Right ventricle myocardium inferior (tissue), 1 donor: ENCODE measurements at places on chromosomes 11 and 22.

- DNase-seq = no peak
These were observed 4.8 kb downstream of the CYB5R2 start for GRCh38 chr11:7668464-7668863.

DNA sequence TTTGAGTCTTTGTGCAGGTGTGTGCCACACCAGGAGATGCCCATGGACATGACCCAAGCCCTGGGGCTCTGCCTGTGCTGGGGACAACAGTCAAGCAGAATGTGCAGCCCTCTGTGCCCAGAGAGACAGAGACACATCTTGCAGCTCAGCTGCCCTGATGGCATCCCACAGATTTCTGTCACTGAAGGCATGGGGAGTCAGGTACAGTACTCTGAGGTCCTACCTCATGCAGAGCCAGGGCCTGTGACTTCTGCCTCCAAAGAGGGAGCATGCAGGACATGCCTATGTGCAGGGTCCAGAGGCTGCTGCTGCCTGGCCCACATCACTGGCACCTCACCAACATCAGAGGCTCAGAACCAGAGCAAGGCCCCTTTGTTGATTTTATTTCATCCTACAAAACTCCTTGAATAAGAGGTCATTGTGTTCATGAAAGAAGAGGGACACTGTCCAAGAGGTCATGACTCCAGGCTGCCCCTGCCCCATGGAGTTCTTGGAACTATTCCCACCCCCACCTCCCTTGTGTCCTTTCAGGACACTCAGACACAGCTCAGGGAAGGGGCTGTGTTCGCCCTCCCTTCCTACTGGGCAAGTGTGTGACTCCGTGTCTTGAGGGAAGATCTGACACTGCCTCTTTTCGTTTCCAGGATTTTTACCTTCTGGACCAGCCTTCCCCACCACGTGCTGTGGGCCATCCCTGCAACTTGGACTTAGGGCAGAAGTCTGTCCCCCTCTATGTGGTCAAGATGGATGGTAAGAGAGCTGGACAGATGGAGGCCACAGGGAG lies 62.3 kb downstream of the BTG4 start:
- DNase-seq = no peak

DNA sequence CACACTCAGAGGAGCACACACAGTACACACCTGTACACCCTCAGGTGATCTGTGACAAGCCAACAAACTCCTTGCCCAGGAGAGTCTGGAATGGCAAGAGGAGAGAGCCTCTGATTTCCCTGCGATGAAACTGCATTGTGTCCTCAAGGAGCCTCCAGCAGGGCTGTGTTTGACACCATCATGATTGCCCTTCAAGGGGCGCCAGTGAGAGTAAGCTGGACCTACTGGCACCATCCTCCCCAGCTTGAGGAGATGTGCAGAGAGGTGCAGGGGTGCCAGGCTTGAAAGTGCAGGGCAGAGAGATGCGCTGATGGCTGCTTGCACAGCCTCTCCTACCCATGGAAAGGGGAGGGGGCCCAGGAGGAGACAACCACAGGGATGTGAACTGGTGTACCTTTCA lies 188.8 kb upstream of the CADM1 start:
- DNase-seq = no peak

DNA sequence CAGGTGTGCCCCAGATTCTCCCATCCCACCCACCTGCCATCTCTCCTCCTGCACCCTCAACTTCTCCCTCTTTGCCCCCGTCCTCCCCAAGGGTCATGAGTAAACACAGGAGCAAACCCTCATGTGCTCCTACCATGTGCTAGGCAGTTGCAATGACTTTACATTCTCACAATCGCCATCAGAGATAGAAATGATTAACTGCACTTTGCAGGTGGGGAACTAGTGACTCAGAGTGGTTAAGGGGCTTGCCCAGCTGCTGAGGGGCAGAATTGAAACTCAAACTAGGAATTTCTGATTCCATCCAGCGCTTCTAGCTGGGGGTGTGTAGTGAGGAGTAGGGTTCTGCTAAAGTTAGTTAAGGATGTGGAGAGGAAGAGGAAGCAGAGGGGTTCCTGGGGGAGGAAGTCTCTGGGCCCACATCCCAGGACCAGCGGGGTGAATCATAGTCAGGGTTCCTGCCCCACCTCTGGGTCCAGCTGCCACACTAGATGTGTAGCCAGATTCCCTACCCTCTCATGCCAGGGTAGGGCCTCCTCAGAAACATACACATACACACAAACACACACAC lies 16.0 kb upstream of the PRG2 start:
- no peak for DNase-seq

DNA sequence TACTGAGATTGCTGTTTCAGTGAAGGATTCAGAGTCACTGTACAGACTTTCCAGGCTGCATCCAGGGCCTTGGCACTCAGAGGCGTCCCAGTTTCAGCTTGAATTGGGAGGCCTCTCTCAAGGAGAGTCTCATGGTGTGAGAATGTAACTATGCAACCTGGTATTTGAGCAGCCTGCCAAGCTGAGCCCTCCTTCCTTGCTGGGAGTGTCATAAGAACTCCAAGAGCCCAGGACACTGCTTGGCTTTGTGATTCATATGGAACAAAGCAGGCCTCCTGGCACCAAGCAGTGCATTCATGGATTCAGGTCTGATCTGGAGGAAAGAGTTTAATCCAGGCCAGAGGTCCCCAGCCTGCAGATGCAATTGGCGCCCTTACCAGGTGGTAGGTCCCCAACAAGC lies 171.7 kb downstream of the DBX1 start:
- no peak for DNase-seq

DNA sequence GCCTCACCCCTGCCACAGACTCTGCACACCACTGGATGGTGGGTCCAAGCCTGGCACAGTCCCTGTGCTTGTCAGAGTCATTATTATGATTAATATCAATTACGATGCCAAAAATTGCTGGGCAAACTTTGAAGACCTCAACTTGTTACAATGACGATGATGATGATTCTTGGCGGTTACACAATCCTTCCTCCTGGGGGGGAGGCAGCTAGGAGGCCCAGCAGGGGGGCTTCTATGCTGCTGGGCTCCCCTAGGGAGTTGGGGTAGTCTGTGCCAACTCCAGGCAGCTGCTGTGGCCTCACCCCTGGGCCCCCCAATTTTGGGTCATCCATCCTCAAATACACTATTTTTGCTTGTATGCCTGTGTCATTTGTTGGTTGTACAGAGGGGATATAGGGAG lies 12.0 kb downstream of the SLC35E4 start:
- no peak for DNase-seq

DNA sequence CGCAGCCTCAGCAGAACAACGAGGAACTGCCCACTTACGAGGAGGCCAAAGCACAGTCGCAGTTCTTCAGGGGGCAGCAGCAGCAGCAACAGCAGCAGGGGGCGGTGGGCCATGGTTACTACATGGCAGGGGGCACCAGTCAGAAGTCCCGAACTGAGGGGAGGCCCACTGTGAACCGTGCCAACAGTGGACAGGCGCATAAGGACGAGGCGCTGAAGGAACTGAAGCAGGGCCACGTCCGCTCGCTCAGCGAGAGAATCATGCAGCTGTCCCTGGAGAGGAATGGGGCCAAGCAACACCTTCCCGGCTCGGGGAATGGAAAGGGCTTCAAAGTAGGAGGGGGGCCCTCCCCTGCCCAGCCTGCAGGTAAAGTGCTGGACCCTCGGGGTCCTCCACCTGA lies 31.6 kb downstream of the AMOTL1 start:
- no peak for DNase-seq

- no peak for DNase-seq
These were observed 23.4 kb upstream of the PIK3C2A start for GRCh38 chr11:17230867-17231851.

DNA sequence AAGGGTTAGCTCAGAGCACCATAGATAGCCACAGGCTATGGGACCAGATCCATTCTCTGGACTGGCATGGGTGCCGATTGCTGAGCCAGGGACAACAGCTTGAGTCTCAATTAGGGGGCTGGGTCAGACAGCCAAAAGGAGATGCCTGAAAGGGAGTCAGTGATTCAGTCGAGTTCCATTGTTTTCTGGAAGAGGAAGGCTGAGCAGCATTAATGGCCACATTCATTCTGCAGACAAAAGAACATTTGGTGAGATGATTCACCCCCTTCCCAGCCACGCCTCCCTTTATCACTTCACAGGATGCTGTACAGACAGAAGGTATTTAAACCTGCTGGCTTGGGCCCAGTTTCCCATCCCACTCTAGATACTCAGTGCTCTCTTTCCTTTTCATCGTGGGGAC lies 131.9 kb downstream of the ADAMTS15 start:
- no peak for DNase-seq

- DNase-seq = no peak
These were observed 38.3 kb upstream of the POU2AF2 start for GRCh38 chr11:111207213-111207612.
